Small intestine (tissue), 16 donors: ENCODE measurements at places on chromosomes 6 and 20.

- H3K36me3 ChIP-seq = no peaks in the 10 kb centered on the region
- DNase-seq = peak; percentile 64
- no peak overlapping the region for H3K4me3 ChIP-seq
Measured at GRCh38 chr6:137165375-137166246, 7.8 kb downstream of the IL22RA2 start.

- no peaks in the 10 kb centered on the region for H3K36me3 ChIP-seq
- H3K4me1 ChIP-seq = peaks cover 3% of the 10 kb centered on the region
- H3K4me3 ChIP-seq = no peak overlapping the region
- H3K27ac ChIP-seq = no peak overlapping the region
Measured at GRCh38 chr6:166588691-166589336, 2.3 kb upstream of the RAMACL start.

DNA sequence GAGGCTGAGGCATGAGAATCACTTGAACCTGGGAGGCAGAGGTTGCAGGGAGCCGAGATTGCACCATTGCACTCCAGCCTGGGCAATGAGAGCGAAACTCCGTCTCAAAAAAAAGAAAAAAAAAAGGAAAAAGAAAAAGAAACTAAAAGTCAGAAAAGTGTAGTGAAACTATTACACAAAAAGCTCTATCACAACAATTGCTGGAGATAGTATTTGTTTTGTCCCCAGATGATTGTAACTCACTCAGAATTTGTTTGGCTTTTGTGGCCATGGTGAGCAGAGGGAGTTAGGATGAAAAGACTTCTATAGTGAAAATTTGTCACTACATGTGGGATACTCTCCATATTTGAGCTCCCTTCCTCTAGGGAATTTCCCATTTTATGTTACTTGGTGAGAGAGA lies 5.2 kb upstream of the GOPC start:
- no peak overlapping the region for H3K27ac ChIP-seq
- no peaks in the 10 kb centered on the region for H3K36me3 ChIP-seq
- no peak for DNase-seq
- no peaks in the 10 kb centered on the region for H3K27me3 ChIP-seq
- H3K4me3 ChIP-seq = no peak overlapping the region
- no peaks in the 10 kb centered on the region for H3K4me1 ChIP-seq

GRCh38 chr6:148868314-148868713 lies 121.5 kb downstream of the UST start:
- DNase-seq = no peak
- H3K27ac ChIP-seq = no peak overlapping the region
- no peaks in the 10 kb centered on the region for H3K27me3 ChIP-seq
- H3K36me3 ChIP-seq = no peaks in the 10 kb centered on the region

GRCh38 chr6:7439228-7439627 lies 49.6 kb downstream of the RIOK1 start:
- no peak overlapping the region for H3K4me3 ChIP-seq
- H3K27ac ChIP-seq = no peak overlapping the region
- no peaks in the 10 kb centered on the region for H3K36me3 ChIP-seq

DNA sequence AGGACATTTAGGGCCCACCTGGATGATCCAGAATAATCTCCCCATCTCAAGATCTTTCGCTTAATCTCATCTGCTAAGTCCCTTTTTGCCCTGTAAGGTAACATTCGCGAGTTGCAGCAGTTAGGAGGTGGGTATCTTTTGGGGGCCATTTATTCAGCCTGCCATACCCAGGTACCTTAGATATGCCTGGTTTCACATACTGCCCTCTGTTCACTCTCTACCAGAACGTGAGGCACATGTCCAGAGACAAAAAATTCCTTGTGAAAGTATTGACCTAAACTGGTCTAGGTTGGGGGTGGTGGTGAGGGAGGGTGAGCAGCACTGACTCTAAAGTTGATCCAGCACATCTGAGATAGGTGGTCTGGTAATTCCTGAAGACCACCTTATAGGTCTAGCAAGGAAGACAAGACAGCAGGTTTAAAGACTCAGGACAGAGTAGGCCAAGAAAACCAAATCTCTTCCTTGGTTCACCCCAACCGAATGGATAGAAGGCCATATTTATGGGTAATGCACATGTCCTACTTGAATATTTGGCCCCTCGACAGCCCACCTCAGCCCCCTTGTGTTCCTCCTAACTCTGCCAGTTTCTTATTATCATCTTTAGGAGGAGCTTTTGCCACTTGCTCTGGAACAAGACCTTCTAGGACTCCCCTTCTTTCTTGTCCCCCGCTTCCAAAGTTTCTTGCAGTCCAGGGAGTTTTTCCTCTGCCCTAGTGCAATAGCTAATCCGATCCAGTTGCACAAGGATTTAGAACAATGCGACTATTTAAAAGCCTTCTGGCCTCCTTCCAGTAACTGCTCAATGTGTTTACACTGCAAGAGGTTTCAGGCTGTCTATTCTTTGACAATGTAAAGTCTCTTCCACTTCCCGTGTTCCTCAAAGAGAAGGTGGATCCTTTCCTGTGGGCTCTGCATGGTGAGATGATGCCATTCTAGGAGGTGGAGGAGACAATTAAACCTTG lies 213.0 kb upstream of the LAMP5 start:
- H3K27me3 ChIP-seq = no peaks in the 10 kb centered on the region
- H3K4me1 ChIP-seq = peaks cover 2% of the 10 kb centered on the region
- H3K36me3 ChIP-seq = no peaks in the 10 kb centered on the region
- H3K4me3 ChIP-seq = no peak overlapping the region
- H3K27ac ChIP-seq = peak overlapping the region; percentile 19
- peak; percentile 25 for DNase-seq
